ENCODE measurements at places on chromosomes 5 and 9.

GRCh38 chr9:84940294-84940693 lies 270.8 kb downstream of the NTRK2 start:
- DNase-seq: peak; percentile 95

- no peak for DNase-seq
These were observed 4.5 kb downstream of the SH2D3C start for GRCh38 chr9:127773981-127774380.

- DNase-seq: no peak
These were observed 5.3 kb upstream of the LHFPL2 start for GRCh38 chr5:78653681-78654366.

DNA sequence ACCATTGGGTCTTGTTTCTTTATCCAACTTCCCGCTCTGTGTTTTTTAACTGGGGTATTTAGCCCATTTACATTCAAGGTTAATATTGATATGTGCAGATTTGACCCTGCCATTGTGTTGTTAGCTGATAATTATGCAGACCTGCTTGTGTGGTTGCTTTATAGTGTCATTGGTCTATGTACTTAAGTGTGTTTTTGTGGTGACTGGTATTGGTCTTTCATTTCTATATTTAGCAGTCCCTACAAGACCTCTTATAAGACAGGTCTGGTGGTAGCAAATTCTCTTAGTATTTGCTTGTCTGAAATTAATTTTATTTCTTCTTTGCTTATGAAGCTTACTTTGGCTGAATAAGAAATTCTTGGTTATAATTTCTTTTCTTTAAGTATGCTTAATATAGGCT lies 698.1 kb downstream of the DTWD2 start:
- no peak for DNase-seq

DNA sequence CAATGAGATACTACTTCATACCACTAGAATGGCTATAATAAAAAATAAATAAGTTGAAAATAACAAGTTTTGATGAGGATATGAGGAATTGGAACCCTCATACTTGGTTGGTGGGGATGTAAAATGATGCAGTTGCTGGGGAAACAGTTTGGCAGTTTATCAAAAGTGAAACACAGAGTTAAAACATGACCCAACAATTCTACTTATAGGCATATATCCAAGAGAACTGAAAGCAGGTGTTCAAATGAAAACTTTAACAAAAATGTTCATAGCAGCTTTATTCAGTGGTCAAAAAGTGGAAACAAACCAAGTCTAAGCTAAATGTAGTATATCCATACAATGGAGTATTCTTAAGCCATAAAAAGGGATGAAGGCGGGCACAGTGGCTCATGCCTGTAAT lies 13.1 kb upstream of the LHFPL2 start:
- no peak for DNase-seq

All from kidney tubule cell (primary cell).